Activated CD4-positive, alpha-beta T cell treated with anti-CD3 and anti-CD28 coated beads for 36 hours (primary cell): ENCODE measurements at places on chromosomes 6 and 20.

- peak; percentile 91 for DNase-seq
These were observed at the start of gene PEDS1 for GRCh38 chr20:50153500-50154377. TSS of gene PEDS1 (minus strand) at chr20:50153723. CDS start at chr20:50153637, 86 bp downstream.

GRCh38 chr6:2719093-2719455, 31.6 kb downstream of the MYLK4 start:
- no peak for DNase-seq

- DNase-seq, result peak; percentile 56
These were observed 28.7 kb downstream of the FGD2 start for GRCh38 chr6:37033819-37034795.

GRCh38 chr6:26366504-26366903, 1.5 kb downstream of the BTN3A2 start:
- no peak for DNase-seq

GRCh38 chr6:112413780-112414179, 66.7 kb downstream of the RFPL4B start:
- DNase-seq, result no peak

- DNase-seq, result no peak
These were observed 21.2 kb upstream of the CCDC167 start for GRCh38 chr6:37520926-37521325.

DNA sequence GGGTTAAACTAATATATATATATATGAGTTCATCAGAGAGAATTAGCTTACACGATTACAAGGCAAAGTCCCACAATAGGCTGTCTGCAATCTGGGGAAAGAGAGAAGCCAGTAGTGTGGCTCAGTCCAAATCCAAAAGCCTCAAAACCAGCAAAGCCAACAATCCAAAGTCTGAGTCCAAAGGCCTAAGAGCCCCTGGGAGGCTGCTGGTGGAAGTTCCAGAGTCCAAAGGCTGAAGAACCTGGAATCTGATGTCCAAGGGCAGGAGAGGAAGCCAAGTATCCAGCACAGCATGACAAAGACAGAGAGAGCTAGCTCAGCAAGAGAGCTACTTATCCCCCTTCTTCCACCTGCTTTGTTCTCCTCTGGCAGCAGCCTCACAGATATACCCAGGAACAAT, 274.7 kb upstream of the ID4 start:
- no peak for DNase-seq

GRCh38 chr6:23823421-23823820, 302.6 kb upstream of the NRSN1 start:
- DNase-seq, result no peak

GRCh38 chr20:40746251-40746650, 57.2 kb upstream of the MAFB start:
- DNase-seq, result no peak

- no peak for DNase-seq
These were observed 24.9 kb upstream of the ASIP start for GRCh38 chr20:34216382-34216742.

DNA sequence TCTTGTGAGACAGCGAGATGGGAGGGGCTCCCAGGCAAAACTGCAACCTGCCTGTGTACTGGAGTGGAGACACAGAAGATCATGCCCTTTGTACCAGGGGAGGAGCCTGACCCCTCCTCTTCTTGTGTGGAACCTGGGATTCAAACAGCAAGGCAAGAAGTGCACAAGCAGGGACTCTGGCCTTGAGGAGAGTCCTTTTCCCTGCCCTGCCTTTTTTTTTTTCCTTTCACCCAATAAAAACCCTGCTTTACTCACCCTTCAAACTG, 251.8 kb upstream of the OPRM1 start:
- peak; percentile 3 for DNase-seq

DNA sequence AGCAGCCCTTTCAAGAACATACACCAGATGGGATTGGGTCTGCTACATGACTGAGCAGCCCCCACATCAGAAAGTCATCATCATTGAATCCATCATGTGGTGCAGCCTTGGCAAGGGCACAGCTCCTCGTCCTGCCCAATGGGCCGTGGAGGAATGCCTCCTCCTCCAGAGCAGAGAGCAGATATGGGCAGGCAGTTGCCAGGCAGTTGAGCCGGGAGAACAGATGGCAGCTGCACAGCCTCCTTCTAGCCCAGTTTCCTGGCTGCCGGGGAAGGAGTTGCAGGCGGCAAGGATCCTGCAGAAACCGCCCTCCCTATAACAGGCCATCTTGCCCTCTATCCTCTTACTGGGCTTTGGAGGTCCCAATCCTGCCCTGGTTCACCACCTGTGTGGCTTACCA, 11.9 kb upstream of the ZFAND3 start:
- DNase-seq, result no peak

DNA sequence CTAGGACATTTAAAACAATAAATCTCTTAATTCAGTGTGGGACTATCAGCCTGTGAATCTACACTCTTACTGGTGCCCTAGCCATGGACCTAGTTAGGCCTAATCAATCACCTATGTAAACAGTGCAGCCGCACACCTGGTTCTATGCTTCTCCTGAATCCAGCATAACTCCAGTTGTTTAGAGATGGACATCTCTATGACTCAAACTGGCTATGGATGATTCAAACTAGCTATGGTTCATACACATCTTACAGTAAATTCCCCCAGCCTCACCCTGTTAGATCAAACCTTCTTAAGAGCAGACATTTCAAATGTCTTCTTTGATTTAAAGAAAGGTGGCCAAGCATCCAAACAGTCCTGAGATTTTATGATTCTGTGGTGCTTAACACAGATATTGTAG, 34.7 kb downstream of the SLC35B3 start:
- no peak for DNase-seq

DNA sequence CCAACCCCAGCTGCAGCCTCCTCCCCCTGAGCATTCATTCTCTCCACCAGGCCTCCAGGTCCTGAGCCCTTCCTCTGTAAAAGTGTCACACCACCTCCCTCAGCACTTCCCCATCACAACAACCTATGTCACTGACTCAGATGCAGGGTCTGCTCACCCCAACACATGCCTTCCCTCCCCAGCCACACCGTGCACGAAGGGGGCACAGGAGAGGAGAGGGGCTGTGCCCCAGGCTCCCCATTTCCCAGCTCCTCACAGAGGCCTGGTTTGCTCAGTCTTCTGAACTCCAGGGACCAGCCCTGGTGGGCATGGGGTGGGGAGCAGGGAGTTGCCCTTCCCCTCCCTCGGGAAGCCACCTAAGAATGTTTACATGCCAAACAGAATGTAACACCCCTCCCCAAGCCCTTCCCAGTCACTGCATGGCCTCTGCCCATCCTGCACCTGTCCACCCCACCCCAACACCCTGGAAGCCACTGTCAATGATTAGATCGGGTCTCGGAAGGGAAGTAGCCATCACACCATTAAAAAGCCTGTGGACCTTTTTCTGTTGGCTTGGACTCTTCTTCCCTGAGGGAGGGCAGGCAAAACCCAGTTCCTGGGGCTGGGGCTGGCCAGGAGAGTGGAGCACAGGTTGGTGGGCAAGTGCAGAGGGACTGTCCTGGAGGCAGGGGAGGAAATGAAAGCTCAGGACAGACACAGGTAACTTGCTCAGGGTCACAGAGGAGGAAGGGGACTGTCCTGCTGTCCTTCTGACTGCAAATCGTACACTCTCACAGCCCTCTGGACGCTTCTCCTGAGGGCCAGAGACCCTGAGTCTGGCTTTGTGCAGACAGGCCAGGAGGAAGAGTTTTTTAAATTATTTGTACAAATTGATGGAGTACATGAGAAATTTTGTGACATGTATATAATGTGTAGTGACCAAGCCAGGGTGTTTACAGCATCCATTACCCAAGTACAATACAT, 10.1 kb upstream of the SLC22A7 start:
- no peak for DNase-seq

- no peak for DNase-seq
These were observed 30.3 kb downstream of the LRFN2 start for GRCh38 chr6:40556881-40557280.

DNA sequence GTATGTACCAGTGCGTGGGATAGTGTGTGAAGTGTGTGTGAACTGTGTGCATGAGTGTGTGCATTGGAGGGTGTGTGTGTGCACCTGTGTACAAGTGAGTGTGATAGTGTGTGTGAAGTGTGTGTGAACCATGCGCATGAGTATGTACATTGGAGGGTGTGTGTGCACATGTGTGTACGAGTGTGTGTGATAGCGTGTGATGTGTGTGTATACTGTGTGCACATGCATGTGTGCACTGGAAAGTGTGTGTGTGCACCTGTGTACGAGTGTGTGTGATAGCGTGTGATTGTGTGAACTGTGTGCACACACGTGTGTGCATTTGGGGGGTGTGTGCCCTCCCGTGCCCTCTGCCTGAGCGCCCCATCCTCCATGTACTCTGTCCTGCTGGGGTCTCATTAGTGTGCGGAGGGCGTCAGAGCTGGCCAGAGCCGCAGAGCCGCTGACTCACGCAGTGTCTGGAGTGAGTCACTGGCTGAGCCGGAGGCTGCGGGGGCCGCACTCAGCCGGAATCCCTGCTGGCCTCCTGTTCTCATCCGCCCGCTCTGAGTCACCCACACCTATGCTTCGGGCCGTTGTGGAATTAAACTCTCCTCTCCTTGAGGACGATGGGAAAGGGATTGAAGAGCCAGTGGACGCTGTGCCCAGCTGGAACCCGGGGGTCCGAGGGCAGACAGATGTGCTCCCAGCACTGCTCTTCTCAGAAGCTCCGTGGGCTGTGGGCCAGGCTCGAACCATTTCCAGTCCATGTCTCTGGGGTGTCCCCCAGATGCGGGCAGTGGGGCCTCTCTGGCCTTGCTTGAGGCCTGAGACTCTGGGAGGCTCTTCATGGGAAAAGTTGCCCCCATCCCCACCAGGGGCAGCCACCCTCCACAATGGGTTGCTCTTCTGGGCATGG, 27.3 kb upstream of the STX16 start:
- DNase-seq, result no peak

DNA sequence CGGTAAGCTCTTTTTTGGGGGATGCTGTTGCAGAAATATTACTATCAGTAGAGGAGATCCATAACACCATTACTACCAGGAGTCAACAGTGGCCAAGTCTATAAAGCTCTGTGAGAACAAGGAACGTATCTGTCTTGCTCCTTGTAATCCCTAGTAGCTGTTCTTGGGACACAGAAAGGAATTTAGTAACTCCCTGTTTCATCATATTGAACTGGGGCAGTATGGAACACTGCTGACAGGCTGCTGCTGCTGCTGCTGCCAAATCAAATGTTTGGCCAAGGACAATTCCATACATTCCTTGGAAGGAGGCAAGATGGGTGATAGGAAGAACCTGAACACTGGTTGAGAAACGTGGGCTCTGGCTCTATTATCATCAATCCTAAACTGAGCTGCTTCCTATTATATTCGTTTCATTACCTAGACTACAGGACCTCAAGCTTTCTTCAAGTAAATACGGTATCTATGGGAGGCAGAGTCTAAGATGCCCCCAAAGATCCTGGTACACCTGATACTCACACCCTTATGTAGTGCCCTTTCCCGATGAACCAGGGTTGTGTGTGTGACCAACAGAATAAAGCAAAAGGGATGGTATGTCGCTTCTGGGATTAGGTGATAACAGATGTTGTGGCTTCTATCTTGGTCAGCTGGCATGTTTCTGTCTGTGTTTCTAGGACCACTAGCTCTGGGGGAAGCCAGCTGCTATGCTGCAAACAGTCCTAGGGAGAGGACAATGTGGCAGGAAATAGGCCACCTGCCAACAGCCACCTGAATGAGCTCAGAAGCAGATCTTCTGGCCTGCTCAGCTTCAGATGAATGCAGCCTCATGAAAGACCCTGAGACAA, 39.5 kb downstream of the ELOVL5 start:
- DNase-seq, result no peak

DNA sequence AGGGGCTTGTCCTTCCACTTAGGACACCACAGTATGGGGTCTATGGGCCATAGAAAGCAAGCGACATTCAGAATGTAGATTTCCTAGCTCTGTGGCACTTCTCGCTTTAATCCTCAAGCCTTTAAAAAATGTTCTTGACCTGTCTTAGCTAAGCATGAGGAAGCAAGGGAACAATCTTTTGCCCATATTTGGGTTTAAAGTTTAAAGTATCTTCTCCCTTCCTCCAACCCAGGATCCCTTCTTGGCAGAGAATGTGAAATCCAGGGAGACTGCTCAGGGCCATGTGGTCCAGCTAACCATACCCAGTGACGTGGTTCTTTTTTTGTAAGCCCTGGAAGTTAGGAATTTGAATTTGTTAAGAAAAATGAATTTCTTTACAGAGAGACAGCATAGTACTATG, 289.9 kb downstream of the BTBD9 start:
- no peak for DNase-seq

DNA sequence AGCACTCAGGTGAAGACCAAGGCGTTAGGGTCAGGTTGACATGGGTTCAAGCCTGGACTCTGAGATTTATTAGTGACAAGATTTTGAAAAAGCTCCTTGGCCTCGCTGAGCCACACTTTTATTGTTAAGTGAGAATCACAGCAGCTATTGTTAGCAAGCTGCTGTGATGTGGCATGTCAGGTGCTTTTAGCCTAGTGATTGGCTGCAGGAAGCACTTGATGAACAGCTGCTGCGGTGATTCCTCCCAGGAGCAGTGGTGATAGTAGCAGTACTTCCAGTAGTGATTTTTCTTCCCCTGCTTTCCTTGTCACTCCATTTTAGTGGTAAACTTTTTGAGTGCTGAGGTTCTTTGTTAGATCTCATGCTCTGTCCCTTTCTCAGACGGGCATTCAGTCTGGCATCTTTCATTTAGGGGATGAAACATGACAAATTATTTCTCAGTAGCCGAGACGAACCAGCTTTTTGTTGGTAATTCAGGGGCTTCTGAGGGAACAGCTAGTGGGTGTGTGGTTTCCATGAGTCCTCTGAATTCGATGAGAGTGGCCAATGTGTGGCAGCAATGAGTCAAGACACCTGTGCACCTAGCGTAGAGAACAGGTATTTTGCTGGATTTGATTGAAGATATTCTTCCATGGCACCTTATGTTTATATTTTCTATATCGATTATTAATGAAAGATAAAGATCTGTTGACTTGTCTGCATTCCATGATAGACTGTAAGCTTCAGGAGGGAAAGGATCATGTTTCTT, 696.7 kb downstream of the DHX35 start:
- no peak for DNase-seq

DNA sequence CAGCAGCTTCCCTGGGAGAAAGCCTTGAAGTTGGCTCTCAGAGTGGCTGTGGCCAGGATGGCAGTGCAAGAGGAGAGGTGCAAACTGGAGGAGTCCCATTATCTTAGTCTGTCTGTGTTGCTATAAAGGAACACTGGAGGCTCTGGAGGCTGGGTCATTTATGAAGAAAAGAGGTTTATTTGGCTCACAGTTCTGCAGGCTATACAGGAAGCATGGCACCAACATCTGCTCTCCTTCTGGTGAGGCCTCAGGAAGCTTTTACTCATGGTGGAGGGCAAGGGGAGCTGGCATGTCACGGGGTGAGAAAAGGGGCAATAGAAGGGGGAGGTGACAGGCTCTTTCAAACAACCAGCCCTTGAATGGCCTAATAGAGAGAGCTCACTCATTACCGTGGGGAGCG, 47.1 kb downstream of the PSMG4 start:
- DNase-seq, result no peak

- no peak for DNase-seq
These were observed 127.9 kb upstream of the MLIP start for GRCh38 chr6:53983301-53983700.

DNA sequence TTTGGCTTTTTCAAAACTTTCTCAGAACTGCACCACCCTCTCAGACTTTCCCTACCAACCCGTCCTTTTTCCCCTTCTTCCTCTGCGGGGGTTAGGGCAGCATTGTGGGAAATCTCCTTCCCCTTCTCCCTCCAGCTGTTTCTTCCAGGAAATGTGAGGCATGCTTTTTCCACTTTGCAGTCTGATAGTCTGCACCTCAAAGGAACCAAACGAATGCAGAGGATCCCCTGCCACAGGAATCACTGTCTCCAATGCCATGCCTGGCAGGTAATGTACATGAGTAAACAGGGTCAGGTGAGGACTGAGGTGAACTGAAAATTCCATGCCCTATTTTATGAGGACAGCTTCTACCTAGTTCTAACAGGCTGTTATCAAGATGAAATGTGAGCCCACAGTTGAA, 218.4 kb downstream of the BCAS1 start:
- no peak for DNase-seq
